G401 (cell line): ENCODE measurements at places on chromosomes 7 and 10.

GRCh38 chr10:535051-535450, 154.4 kb downstream of the DIP2C start:
- no peak for DNase-seq

- no peak for DNase-seq
Measured at GRCh38 chr7:122460936-122461335, 156.4 kb upstream of the FEZF1 start.

DNA sequence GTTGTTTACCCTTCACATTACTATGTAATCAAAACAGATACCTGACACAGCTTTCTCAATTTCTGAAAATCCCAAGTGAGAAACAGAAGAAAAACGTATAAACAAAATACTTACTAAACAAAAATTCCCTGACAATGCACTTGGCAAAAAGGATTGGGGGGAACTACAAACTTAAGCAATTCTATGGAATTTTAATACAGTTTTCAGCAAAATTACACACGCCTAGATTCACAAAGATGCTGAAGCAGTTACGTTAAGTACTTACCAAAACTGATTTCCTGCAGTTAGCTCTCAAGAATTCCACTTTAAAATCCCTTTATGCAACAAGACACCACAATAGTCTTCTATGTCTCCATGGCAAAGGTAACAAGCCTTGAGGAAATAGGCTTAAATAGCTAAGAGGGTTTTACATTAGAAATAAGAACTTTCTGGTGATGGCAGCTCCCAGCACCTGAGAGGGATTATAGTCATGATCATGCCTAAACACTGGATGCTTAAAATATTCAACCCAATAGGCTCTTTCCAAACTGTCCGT, 10.8 kb downstream of the TOMM7 start:
- DNase-seq: no peak

DNA sequence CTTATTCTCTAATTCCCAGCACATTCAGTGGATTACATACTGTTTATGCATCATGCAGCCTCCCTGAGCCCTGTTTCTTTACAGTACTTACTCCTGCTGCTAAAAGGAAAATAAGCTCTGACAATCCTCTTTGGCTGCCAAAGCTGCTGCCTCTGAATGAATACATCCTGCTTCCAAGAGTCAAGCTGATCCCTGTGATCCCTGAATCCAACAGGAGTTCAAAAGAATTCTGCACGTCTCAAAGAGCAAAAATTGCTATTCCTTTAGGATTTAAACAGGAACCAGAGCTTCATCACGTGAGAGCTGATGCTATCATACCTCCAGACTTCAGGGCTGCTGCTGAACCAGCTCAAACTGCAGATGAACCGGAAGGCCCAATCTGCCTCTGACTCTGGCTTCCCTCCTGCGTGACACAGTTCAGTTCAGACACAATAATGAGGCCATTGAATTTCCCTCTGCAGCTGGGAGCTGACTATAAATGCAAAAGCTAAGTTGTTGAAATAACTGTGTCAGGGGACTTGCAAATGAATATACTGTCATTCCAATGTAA, 851.0 kb upstream of the PHF14 start:
- peak; percentile 46 for DNase-seq

DNA sequence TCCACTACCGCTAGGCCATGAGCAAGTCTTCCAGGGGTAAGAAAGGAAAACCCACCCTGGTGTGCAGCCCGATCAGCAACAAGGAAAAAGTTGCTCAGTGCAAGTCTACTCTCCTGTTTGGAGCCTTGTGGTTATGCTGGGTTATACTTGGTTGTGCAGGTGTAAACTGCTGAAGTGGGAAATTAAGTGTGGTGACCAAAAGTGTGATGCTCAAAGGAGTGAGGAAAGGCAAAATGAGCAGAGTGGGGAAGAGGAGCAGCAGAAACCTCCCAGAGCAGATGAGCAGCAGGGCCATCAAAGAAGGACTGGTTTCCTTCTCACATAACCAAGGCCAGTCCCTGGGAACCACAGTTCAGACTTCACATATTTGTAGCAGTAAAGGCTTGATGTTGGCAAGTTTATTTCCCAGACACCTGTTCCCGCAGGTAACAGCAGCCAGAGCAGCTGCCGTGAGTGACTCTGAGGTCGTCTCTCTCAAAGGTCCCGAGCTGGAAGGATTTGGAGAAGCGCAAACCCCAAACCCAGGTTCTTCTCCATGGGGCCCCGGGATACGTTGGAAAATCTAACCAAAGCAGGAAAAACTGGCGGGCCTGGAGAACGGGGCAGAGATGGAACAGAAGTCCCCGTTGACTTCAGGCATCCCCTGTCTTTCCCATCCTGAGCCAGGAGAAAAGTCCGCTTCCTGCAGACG, 607 bp upstream of the SMO start:
- DNase-seq: peak; percentile 18
